Heart left ventricle (tissue), 16 donors: ENCODE measurements at places on chromosomes 12 and 14. TPM values are rescaled to one million over a fixed set of nuclear protein-coding genes. Genes with fewer than 3 reads are reported as not detected.

The AEBP2 gene
- 7.6 TPM for polyA plus RNA-seq

The KLHL42 gene
- 3.2 TPM for polyA plus RNA-seq

The CLEC4D gene
- not detected for polyA plus RNA-seq

DNA sequence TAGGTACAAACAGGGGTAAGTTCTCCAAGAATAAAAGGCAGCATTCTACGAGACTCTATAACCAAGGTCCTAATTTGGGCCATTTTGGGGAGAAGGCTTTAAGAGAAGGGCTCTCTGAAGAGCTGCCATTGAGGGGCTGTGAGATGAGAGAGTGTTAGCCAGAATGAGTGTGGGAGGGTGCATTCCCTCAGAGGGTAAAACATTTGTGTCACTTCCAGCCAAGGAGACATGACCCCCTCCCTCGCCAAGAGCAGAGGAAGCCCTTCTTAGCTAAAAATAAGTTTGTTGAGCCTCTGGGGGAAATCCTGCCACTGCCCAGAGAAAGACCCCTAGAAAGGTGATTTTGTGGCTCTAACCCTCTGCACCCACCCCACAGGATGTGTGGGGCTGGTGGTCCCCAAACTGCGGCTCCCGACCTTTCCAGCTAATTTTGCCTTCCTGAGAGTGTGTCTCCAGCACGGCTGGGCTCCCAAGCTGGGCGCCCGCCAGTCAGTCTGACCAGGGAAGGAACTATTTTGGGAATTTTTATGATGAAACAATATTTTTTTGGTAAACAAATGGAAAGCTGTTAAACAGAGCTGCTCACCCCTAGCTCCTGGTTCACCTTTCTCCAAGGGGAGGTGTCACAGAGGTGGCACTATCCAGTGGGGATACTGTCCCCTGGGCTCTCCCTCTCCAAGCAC, 65.9 kb upstream of the JDP2 start:
- DNase-seq, result no peak

- no peak for DNase-seq
Observed at GRCh38 chr12:77437206-77437605, 371.8 kb upstream of the E2F7 start.

- no peak for DNase-seq
Observed at GRCh38 chr12:3139760-3140159, 62.6 kb downstream of the TSPAN9 start.
